Activated effector memory CD4-positive, alpha-beta T cell treated with anti-CD3 and anti-CD28 coated beads, Interleukin-2, amount 50 U/mL, for 16 hours (primary cell): ENCODE measurements at places on chromosomes 12 and 14.

GRCh38 chr14:90444077-90444696, 47.4 kb downstream of the CALM1 start:
- peak; percentile 56 for DNase-seq

- DNase-seq, result no peak
Observed at GRCh38 chr12:85138833-85139232, 102.7 kb downstream of the LRRIQ1 start.

- no peak for DNase-seq
Observed at GRCh38 chr12:100138048-100138802, 4.4 kb downstream of the BLTP3B start.

DNA sequence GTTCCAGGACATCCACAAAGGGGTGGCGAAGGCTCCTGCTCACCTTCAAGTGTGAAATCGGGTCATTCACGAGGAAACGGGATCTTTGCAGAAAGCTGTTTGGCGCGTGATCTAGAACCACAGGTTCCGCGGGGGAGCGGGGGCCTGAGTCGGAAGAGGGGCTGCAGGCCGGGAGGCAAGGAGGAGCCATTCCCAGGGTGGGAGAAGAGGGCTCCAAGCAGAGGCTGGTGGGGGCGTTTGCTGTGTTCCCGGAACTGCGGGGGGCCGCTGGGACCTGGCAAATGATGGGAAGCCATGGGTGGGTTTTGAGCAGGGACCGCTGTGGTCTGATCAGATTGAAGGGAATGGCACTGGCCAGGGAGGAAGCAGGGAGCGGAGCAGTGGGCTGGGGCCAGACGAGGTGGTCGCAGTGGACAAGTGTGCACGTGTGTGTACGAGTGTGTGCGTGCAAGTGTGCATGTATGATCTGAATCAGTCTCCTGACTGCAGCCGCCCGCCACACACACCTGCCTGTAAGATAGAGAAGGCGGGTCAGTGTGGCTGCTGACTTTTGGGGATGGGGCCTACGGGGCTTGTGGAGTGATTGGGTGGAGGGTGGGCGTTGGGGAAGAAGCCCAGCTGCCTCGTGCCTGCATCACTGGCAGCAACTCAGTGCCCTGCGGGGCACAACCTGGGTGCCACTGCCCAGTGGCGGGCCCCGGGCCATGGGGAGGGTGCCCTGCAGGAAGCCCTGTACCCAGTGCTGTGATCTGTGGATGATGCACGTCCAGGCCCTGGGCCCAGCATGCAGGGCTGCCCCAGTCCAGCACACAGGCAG, 141.9 kb downstream of the KIF26A start:
- DNase-seq, result peak; percentile 48

DNA sequence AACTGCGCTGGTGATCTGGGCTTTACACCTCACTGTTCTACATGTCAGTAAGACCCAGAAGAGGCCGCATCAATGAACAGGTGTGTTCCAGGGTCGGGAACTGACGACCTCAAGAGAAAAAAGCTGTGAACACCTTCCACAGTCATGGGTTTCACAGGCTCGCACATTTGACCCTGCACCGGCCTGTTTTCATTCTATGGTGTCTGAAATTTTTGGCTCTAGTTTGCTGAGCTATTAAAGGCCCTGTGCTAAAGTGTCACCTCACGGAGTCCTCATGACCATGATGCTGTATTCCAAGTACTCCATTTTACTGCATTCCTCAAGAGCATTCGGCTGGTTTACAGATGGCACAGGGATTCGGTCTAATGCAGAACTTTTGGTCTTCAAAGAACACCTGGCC, 78.9 kb downstream of the KDM2B start:
- DNase-seq, result no peak

GRCh38 chr12:49133014-49133413, 1.8 kb upstream of the TUBA1B start:
- no peak for DNase-seq

- DNase-seq, result no peak
Observed at GRCh38 chr12:118073768-118074167, 12.8 kb upstream of the WSB2 start.

DNA sequence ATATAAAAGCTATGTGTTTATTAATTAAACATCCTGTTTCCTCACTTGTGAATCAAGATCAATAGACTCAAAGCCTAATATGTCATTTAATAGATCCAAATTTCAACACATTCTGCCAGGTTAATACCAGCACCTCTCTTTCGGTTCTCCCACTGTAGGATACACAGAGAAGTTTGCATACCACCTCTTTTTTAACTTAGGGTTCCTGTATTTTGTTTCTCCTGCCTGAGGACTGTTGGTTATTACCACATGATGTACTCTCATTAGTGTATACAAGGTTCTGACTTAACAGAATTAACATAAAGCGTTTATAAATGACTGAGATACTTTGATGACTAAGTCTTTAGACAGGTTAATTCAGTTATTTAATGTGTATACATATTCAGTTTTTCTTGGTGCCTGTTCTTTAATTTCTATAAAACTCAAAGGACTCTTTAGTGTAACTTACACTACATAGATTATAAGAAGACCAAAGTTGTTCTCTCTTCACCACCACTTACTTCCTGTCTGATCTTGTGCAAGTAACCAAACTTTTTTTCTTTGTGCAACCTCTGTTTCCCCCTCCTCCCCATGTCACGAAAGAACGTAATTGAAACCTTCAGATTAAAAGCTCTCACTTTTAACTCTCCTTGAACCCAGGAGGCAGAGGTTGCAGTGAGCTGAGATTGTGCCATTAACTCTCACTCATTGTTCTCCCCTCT, 89.8 kb upstream of the DNM1L start:
- no peak for DNase-seq

DNA sequence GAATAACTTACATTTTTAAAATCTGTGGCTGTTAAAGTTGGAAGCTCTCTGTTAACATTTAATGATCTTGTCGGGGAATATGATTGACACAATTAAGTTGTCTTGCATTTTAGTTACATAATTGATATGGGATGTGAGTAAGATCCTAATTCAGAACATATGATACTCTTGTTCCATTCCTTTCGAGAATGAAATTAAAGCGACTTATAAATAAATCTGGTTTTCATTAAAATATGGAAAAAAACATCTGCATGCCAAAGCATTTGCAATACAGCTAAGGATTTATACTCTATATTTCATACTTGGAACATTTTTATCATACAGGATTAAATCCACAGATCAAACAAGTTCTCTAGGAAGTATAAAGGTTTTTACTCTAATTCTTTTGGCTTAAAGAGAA, 52.0 kb downstream of the SLC38A6 start:
- no peak for DNase-seq

GRCh38 chr12:121538699-121539061, 42.1 kb downstream of the KDM2B start:
- no peak for DNase-seq

- no peak for DNase-seq
Observed at GRCh38 chr14:42541535-42542001, 934.9 kb downstream of the LRFN5 start.

DNA sequence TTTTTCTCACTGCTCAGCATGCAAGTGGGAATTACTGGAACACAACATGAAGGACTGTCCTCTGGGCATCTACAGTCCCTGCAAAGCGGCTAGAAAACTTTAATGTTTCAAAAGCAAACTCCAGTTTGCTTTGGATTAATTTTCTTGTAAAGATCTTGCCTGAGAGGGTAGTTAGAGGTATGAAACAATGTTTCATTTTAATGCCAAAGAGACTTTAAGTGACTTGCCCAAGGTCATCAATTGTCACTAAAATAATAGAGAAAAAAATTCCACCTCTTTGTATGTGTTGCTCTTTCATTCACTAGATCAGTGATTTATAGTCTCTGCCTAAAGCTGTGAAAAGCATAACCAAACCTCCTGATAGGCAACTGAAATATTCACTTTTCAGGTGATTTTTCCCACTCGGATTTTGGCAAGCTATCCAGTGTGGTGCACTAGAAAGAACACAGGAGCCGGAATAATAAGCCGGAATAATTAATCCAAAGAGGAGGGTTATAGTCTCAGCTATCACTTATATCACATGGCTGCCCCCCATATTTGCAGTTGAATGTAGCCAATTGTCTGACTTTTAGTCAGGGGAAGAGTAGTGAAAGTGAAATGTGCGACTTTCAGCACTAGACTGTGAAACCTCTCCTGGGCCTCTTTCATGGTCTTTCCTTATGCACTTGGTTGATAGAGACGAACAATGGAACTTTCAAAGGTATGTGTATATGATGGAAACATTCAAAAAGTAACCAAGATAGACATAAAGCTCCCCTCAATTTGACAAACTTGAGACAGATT, 107.7 kb downstream of the SLC6A15 start:
- no peak for DNase-seq

GRCh38 chr14:32728976-32729375, 209.7 kb upstream of the NPAS3 start:
- no peak for DNase-seq

- peak; percentile 88 for DNase-seq
Observed at GRCh38 chr14:106459971-106460730, 933.8 kb downstream of the TMEM121 start.

GRCh38 chr12:121789800-121790728, 3.4 kb downstream of the RHOF start:
- peak; percentile 98 for DNase-seq

GRCh38 chr12:96335270-96335669, 65.0 kb downstream of the CDK17 start:
- no peak for DNase-seq

- no peak for DNase-seq
Observed at GRCh38 chr12:70854138-70854537, 66.4 kb downstream of the PTPRR start.

DNA sequence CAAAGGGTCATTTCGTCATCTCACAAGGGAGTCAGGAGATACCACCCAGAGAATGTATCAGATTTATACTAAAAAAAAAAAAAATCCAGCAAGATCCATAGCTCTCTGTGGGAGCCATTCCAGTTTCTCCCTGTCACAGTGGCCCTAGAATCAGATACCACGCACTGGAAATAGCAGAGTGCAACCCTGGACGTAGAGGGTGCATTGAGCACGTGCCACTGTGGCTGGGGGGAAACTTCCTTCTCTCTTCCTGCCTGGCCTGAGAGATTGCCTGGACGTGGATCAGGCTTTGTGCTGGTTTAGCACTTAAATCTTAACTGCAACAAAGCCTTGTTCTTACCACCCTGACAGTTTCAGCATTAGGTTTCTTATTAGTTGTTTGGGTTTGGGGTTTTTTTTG, 124.3 kb downstream of the FBXL14 start:
- no peak for DNase-seq

DNA sequence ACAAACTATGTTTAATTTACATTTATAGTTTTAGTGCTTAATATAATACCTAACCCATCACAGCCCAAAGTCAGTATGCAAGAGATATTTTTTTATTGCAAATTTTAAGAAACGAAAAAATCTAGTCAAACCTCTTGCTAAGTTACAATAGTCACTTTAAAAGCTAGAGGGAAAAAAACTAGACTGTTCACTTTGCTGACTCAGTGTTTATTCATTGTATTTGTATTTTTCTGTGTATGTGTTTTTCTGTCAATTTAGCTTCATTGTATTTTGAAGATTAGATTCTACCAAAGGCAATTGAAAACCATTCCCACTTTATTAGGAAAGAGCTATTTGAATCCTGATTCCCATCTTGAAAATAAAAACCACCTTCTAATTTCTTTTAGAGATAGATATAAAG, 891.5 kb downstream of the SLC16A7 start:
- no peak for DNase-seq

- no peak for DNase-seq
Observed at GRCh38 chr12:111293266-111294009, 75.5 kb downstream of the PHETA1 start.

- DNase-seq, result no peak
Observed at GRCh38 chr12:13374793-13375192, 178.3 kb downstream of the EMP1 start.

DNA sequence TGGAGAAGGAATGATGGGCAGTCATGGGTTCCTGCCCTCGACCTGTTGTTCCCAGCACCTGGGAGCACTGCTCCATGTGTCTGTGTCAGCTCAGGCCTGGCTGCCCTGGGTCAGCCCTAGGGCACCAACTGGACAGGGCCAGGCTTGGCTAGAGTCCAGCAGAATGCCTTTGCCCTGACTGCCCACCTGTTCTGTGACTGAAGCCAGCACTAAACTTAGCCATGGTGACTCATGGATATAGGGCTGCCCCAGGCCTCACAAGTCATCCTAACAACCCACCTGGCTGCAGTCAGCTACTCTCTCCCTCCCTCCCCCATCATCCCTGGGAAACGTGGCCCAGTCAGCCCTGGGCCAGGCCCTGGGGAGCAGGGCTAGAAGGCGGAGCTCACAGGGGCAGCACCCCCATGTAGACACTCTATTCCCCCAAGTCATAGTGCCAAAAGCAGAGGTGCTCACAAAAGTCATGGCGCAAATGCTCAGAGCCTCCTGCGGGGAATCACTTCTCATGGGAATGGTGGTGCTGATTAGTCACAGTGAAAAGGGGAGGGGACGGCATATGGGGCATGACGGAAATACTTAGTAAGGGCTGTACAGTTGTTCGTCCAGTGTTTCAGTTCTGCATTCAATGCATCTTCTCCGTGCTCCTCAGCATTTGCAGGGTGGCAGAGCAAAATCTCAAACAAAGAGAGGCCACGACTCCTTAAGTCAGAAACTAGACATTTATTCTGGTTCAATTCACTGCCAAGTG, 52.0 kb upstream of the NTF3 start:
- no peak for DNase-seq

DNA sequence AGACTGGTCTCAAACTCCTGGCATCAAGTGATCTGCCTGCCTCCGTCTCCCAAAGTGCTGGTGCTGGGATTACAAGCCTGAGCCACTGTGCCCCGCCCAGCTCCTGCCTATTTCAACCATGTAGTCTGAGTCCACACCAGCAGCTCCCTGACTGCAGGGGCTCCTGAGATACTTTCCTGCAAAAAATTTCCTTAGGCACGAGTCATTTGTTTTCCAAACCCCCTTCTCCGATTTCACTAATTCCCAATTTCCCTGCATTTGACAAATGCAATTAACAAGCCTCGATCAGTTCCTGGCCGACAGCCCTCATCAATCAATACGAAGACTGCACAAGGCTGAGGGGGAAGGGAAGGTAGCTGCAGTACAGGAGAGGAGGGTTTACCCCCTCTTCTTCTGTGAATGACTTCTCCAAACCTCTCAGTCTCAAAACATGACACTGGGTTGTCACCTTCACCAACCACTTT, 10.1 kb downstream of the PSMB5 start:
- no peak for DNase-seq

DNA sequence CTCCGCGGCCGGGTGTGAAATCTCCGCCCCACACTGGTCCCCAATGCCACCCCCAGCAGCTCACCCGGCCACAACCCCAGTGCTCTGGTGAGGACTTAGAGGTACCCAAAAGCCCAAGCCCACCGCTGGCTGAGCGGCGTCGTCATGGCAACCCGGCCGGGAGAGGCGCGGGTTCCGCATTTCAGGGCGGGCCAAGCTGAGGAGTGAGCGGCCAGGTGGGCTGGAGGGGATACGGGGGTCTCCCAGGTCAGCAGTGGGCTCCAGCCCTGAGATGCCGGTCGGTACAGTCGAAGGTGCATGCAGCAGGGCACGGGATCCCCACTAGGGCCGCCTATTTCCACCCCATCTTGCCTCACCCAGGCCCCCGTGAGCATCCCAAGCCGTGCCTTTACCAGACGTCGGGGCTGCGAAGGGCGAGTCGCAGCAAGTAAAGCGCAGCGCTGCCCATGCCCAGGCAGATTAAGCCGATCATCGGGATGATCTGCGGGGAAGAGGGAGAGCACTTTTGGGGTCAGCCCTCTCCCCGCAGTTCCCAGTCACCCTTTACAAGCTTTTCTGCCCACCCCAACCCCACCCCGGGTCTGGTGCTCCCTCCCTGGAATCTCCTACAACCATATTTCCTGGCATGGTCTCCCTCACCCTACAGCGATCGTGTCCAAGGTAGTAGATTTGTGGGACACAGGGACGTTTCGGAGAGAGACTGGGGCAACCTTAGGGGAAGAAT, 6.9 kb downstream of the SHMT2 start:
- no peak for DNase-seq

- no peak for DNase-seq
Observed at GRCh38 chr12:65528127-65528526, 249.6 kb downstream of the MSRB3 start.
